ENCODE measurements at places on chromosomes 7 and 10.

DNA sequence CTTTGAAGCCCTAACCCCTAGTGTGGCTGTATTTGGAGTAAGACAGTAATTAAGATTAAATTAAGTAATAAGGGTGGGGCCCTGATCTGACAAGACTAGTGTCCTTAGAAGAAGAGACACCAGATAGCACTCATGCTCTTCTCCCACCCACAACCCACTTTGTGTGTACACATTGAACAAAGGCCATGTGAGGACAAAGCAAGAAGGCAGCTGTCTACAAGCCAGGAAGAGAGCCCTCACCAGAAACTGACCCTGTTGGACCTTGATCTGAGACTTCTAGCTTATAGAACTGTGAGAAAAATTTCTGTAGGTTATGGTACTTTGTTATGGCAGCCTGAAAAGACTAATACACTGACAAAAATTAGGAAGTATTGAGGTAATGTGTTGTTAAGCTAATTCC, 59.8 kb downstream of the ZFAND4 start:
- DNase-seq, result no peak

GRCh38 chr7:88396295-88396947, 89.7 kb upstream of the STEAP4 start:
- DNase-seq, result no peak

DNA sequence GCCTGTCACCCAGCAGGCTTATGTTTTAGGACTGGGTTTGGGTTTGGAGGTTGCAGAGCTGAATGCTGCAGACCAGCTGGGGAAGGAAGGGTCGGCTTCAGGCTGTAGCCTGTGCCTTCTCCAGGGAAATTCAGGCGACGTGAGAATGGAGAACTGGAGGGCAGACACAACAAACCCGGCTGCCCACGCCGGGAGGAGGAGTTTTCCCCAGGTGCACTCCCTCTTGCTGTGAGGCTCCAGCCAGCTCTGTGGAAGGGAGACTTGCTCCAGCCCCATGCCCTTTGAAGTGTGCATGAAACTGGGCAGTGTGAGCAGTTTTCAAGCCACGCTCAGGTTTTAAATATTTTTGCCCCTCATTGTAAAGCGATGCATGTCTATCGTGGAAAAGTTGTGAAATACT, 279.1 kb downstream of the CCSER2 start:
- no peak for DNase-seq

DNA sequence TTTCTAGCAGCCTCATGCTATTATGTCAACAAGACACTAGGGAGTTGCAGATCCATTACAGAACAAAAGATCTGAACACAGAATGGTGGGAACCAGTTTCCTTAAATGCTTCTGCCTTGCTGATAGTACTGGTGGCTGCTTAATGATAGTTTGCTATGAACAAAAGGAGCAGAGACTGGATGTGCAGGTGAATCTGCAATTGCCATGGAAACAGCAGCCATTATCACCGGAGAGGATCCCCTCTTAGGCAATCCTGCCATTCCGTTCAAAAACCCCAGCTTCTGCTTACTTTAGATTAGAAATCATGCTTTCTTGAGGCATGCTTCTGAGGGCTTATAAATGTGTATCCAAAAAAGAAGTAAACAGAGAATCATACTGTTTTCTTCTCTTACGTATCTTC, 80.0 kb upstream of the PRKAR2B start:
- DNase-seq, result no peak

- DNase-seq, result no peak
Observed at GRCh38 chr10:112778579-112778978, 171.5 kb upstream of the TCF7L2 start.

DNA sequence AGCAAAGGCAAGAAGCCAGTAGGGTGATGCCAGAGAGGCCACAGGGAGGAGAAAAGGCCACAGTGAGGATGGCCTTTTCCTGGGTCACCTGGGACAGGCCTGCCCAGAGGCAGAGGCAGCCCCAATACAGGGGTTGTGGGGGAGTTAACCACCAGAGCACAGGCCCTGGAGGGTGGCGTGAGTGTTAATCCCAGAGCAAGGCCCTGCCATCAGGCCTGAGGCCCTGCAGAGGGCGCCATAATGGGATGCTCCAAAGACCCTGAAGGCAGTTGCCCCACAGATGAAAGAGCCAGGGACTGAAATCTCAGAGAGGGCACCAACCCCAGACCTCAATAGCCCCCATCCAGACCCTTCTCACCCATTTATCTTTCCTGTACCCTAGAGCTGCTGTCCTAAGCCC, 23.9 kb downstream of the SLC13A4 start:
- DNase-seq, result no peak

DNA sequence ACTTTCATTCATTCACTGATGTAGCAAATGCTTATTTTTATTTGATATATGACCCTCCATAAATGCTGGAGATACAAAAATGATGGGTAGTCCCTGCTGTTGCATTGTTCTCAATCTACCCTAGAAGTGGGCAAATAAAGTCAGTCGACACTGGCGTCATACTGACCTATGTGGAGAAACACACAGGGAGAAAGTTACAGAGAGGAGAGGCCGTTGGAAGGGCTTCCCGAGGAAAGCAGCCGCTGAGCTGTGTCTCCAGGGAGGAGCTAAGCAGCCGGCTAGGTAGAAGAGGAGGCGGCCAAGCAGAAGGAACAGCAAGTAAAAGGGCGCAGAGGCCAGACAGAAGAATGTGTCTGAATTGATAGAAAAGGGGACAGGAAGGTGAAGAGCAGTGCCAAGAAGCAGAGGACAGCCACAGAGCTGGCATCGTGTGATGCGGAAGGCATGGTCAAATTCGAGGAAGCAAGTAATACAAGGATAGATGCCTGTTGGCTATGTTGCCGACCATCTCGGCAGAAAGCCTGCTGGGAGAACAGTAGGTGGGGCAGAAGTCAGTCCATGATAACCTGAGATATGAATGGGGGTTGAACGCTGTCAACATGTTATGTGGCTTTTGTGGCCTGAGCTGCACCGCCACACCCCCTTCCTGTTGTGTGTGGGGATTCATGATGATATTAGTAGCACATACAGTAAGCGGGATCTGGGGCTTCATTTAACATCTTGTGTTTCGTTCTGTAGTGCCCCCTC, 25.9 kb downstream of the ST8SIA6 start:
- peak; percentile 9 for DNase-seq

GRCh38 chr7:51065766-51066165, 250.8 kb downstream of the COBL start:
- DNase-seq, result no peak

DNA sequence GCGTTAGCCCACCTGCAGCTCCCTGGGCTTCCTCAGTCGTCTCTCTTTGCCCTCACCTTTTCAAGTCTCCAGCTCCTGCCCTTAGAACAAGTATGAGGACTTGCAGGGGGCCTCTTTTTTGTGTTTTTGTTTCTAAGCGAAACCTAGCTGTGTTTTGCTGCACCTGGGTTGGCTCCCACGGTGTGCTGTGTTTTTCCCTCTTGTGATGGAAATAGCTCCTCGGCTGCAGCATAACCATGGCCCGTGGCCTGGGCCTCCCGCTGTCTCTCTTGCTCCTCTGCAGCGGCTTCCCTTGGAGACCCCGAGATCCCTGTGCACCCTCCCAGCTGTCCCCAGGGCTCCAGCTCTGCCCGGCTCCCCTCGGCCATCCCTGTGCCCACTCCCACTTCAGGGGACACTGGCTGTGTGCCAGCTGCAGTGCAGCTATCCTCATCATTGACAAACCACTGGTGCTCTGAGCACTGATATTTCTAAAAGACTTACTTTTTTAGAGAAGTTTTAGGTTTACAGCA, 75.6 kb upstream of the TCERG1L start:
- DNase-seq, result no peak

DNA sequence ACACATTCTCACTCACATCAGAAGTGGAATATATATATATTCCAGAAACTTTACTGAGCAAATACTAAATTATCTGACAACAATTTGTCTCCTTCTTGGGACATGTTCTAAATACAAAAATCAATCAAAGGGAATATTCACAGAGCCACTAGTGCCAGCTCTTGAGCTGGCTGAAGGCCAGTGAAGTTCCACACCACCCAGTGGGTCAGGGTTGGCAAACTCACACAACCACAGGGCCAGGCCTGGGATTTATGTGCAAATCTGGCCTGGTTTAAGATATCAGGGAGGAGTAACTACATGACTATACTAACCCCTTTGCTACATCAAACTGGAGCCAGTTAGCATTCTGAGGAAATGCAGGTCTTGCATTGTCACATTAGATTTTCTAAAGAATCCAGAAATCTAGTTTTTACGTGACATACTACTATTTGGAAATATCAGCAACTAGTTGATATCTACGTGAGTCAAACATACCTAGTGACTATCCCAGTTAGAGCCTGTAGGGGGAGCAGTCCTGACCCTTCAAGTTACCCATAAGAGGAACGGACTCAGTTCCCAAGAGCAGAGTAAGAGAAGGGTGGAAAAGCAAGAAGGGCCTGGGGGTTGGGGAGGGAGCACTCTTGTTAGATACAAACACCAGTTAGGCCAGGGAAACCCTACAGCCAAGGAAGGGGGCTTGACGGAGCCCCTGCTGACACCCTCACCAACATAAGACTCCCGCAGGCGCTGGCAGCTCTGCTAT, 600.4 kb downstream of the KCNMA1 start:
- no peak for DNase-seq

GRCh38 chr10:43109671-43110249, 28.5 kb upstream of the CSGALNACT2 start:
- no peak for DNase-seq

DNA sequence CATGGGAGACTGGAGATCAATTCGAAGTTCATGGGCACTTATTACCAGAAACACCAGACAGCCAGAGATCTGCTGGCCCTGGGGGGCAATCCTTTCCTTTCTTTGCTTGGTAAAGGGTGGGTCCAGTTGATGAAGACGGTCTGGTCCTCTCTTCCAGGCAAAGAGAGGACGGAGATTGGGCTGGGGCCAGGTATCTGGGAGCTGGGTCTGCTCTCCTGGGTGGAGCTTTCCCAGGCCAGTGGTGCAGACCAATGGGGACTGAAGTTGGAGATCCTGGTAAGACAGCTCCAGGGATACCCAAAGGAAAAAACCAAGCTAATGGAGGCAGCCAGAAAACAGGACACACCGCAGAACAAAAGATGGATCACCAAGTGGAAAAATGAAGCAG, 18.3 kb downstream of the NOD1 start:
- DNase-seq, result no peak

GRCh38 chr10:53111529-53111928, 338.9 kb upstream of the MBL2 start:
- no peak for DNase-seq

GRCh38 chr10:102599565-102600327, 44.5 kb upstream of the TRIM8 start:
- no peak for DNase-seq

GRCh38 chr7:73366990-73367389, 39.0 kb downstream of the FKBP6 start:
- no peak for DNase-seq

DNA sequence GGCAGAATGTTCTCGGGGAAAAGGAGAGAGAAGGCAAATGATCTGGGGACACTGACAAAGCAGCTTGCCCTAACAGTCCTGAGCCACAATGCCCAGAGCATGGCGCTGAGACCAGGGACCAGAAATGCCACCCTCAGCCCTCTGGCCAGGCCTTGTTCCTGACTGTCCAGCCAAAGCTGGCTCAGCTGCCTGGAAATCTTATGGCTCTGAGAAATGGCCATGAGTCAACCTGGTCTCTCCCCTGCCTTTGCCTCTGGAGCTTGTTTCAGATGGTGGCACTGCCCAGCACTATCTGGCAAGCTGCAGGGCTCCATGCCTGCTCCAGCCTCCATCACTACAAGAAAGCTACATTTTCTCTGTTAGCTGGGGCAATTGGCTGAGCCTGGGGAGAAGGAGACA, 90.5 kb upstream of the PLXNA4 start:
- no peak for DNase-seq

- no peak for DNase-seq
Observed at GRCh38 chr7:21984042-21984441, 38.3 kb upstream of the CDCA7L start.

DNA sequence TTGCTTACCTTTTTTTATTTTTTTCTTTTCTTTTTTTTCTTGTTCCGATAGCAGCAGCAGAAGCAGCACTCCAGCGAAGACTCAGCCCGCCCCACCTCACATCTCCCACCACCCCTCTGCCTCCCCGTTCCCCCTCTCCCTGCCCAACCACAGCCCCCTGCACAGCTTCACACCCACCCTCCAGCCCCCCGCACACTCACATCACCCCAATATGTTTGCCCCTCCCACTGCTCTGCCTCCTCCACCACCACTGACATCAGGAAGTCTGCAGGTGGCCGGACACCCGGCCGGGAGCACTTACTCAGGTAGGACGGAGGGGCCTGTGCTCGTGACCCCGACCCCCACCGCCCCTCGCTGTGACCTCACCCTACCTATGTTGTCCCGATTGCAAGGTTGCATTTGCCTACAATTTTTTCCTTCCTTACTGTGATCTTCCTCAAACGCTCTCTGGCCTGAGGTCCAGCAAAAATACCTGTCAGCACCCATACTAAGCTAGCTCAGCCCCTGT, 367.2 kb upstream of the GALNT17 start:
- no peak for DNase-seq

DNA sequence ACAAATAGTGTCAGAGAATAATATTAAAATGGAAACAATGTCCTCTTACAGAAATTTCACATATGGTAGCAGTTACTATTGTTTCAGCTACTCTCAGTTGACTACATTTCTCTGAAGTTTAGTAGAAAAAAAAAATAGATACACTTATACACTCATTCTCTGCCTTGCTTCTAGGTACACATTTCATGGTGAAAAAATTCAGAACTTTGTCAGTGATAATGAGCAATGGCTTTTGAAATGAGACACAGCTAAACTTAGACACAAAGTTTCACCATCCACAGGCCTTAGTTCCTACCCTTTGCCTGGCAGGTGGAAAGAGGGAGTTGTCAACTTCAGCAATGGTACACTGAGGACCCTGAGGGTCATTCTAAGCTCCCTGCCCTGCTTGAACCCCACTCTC, 69.2 kb downstream of the CPVL start:
- no peak for DNase-seq

DNA sequence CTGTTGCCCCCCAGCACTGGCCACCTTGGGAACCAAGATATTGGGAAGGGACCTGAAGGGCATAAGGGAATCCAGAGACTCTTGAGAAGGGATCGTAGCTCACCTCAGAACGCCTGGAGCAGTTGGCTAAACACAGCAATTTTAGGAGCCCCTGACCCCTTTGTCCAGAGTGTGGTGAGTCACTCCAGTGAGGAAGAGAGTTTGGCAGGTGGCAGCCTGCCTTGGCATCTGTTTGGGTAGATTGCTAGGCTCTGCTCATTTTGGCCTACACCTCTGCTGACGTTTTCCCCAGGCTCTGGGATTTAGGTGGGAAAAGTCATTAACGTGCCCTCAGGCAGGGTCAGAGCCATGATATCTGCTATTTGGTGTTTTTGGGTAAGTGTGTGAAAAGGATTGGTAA, 100.6 kb downstream of the GRB10 start:
- no peak for DNase-seq

DNA sequence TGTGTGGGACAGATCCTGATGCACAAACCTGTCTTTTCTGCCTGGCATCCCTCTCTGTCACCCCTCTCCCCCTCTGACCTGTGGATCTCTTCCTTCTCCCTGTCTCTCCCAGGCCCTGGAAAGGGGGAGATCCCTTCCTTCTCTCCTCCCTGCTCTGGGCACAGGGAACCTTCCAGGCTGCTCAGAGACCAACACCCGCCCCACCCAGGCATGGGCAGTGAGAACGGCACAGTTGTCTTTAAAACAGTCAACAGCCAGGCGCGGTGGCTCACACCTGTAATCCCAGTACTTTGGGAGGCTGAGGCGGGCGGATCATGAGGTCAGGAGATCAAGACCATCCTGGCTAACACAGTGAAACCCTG, 34.7 kb downstream of the KCNH2 start:
- DNase-seq, result no peak

Data from naive B cell (primary cell).